Suppressor macrophage treated with lipopolysaccharide for 4 hours (primary cell): ENCODE measurements at places on chromosomes 11 and 22.

- DNase-seq = no peak
Measured at GRCh38 chr11:55726715-55727324, 46.4 kb upstream of the OR5D13 start.

DNA sequence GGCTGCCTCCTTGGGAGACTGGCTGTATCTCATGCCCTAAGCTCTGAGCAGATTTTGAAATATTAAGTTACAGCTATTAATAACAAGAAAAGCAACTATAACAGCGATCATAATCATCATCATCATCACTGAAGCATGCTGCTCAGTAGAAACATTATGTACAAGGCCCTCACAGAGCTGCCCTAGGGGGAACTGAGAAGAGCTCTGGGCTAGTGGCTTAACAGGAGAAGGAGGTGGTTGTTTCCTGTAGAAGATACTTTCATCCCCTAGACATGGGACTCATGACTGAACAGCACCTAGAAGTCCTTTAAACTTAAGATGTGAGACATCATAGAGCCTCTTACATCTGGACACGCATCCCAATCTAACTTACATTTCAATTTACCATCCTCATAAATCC is 332.8 kb upstream of the PLET1 start:
- no peak for DNase-seq

DNA sequence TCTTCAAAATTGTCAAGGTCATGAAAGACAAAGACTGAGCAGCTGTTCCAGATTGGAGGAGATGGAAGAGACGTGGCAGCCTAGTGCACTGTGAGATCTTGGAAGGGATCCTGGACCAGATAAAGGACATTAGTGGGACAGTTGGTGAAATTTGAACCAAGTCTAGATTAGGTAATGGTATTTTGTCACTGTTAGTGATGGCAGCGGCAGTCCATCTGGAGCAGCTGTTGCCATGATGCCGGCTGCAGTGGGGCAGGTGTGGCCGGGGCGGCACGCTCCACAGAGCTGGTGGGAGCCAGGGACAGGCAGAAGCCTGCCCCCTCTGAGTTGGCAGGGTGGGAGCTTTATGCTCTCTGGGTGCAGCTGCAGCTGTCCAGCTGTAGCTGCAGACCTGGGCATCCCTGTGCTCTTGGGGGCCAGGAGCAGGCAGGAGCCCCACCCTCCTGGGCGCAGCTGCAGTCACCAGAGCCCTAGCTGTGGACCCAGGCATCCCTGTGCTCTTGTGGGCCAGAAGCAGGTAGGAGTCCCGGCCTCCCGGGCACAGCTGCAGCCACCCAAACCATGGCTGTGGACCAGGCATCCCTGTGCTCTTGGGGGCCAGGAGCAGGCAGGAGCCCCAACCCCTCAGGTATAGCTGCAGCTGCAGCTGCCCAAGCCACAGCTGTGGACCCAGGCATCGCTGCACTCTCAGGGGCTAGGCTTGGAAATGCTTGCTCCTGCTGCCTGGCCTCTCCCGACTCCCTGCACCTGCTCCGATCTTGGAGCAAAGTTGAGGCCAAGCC is 20.7 kb downstream of the DIXDC1 start:
- no peak for DNase-seq

- no peak for DNase-seq
Measured at GRCh38 chr11:32309530-32310213, 125.7 kb downstream of the WT1 start.

DNA sequence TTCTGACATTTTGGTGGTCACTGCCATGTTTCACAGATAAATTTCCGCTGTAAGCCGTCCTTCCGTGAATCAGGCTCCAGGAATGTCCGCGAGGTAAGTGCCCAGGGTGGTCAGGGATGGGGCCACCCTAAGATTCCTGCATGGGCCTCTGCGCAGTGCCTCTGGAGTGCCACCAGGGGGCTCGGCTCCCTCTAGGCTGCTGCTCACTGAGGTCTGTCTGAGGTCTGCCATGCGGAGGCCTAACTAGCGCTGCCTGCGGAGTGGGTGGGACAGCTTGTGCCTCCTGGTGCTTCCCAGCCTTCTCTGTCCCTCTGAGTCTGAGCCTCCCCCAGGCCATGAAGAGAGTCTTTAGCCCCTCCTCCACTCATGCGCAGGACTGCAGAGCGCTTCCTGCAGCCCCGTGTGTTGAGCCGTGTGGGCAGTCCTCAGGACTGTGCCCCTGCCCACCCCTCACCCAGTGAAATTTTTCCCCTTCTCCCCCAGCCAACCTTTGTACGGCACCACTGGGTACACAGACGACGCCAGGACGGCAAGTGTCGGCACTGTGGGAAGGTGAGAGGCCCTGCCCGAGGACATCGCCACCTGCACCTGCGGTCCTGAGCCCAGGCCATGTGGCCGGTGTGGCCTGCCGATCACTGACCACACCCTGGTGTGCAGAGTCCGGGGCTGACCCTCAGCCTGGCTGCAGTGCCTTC is 11.9 kb upstream of the MDK start:
- DNase-seq = peak; percentile 67

DNA sequence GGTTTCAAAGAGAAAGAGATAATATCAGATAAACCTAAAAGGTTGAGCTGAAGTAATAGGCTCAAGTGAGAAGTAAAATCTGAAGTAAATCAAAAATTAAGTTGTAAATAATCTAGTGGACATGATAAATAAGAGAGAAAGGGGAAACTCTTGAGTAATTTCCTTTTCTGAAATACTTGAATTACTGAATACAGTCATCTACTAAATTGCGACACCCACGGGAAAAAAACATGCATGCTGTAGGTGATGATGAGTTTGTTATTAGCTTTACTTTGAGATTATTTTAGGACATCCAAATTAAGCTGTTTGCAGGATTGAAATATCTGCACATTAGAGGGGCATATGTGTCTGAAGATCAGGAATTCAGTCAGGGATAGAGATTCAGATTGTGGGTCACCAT is 50.0 kb upstream of the CARD18 start:
- DNase-seq = peak; percentile 85

DNA sequence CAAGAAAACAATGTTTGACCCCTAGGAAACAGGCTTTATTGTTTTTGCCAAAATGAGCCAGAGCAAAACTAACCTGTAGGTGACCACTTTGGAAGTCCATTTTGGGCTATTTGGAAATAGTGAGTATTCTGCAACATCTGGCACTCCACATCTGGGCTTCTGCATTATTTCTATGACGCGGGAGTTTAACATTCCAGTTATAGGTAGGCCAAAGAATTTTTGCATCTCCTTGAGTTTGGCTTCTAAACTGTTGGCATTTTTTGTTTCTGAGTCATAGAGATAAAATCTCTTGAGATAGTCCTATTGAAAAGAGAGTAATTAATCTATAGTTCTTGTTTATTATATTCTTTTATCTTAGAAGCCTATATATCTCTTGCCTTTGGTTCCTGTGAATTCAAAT is 2.9 kb downstream of the MMP7 start:
- no peak for DNase-seq

- DNase-seq = no peak
Measured at GRCh38 chr11:76888989-76889388, 28.3 kb downstream of the ACER3 start.

DNA sequence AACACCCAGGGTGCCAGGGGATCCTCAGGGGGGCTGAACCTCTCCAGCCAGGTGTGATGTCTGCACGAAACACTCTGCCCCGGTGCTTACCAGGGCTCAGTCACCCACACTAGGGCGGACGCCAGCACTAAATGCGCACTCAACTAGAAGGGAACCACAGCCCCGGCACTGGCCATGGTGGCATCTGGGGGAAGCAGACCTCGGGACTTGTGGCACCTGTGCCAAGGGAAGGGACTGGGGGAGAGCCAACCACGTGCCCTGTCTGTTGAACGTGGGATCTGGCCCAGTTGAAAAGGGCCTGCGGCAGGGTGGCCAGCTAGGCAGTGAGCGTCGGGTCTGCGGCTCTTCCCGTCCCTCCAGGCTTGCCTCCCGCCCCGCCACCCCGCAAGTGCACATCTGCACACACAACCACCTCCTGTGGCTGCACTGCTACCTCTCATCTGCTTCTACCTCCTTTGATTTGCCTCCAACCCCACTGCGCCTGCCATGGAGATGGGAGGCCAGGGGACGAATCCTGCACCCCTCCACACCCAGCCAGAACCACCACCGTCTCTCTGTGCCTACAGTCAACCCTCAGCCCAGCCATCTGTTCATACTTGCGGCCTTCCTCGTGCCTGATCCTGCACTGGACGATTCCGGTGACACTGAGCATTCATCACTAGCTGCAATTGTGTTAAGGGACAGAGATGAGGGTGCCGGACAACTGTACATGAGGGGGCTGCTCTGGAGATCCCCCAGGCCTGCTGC is 15.0 kb upstream of the MOB2 start:
- DNase-seq = no peak

DNA sequence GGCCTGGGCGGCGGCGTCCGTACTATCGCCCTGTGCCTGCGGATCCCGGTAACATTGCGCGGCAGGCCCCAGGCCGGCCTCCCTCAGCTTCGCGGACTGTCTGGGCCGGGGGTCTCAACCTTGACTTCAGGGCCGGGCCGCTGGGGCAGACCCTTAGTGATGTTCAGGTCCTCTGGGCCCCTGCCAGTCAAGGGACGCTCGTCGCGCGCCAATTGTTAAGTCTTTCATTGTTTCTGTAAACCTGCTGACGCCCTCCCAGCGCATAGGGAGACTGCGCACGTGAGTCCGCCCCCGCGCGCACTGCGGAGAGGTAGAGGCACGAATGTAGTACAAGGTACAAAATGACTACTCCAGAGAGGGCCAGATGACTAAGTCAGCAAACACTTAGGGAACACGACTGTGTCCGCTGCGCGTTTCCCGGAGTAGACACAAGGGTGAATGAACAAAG is 451 bp upstream of the HDHD5 start:
- DNase-seq = peak; percentile 48

- DNase-seq = no peak
Measured at GRCh38 chr11:69352166-69352565, 58.2 kb downstream of the MYEOV start.

- DNase-seq = no peak
Measured at GRCh38 chr22:37289156-37289735, 6.9 kb downstream of the CYTH4 start.

GRCh38 chr11:118071416-118072030 is 5.4 kb upstream of the TMPRSS4 start:
- DNase-seq = no peak

- no peak for DNase-seq
Measured at GRCh38 chr11:128484172-128484571, 103.2 kb downstream of the ETS1 start.

- no peak for DNase-seq
Measured at GRCh38 chr11:103051981-103052380, 40.0 kb downstream of the DCUN1D5 start.

DNA sequence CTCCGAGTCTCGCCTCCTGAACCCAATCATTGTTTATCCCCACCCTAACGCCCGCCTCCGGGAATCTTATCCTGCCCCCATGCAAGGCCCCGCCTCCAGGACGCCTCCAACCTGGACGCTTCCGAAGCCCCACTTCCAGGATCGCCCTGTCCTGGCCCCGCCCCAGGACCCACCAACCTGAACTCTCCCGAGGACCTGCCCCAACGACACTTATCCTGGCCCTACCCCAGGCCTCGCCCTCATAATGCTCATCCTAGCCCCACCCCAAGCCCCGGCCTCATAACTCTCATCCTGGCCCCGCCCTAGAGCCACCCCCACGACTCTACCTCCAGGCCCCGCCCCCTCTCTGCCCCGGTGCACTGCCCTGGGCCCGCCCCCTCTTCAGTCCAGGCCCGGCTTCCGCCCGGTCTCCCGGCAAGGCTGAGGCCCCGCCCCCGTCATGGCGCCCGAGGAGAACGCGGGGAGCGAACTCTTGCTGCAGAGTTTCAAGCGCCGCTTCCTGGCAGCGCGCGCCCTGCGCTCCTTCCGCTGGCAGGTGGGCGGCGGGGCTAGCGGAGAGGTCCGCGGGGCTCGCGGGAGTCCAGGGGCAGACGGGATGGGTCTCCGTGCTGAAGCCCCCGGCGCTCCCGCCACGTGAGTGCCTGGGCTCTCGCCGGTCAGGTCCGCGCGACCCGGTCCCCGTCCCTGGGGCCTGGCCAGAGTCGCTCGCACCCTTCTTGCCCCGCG is 45.7 kb upstream of the DEFB108B start:
- peak; percentile 98 for DNase-seq

DNA sequence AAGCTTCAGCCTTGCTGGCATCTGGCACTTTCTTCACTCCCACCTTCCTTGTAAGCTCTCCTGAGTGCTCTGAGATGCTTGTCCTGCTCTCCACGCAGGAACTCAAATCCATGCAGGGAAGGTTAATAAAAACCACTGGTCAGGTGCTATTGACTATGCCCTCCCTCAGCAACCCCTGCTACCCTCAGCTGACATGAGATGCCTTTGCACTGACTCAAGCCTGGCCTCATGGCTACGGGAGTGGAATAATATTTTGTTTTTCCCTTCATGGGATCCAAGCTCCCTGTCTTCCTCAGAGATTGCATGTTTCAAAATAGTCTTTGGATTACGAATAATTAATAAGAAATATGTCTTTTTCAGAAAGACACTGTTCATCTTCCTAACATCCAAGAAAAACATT is 31.7 kb upstream of the ABCC8 start:
- no peak for DNase-seq

GRCh38 chr22:24500277-24500820 is 5.2 kb downstream of the UPB1 start:
- DNase-seq = no peak

DNA sequence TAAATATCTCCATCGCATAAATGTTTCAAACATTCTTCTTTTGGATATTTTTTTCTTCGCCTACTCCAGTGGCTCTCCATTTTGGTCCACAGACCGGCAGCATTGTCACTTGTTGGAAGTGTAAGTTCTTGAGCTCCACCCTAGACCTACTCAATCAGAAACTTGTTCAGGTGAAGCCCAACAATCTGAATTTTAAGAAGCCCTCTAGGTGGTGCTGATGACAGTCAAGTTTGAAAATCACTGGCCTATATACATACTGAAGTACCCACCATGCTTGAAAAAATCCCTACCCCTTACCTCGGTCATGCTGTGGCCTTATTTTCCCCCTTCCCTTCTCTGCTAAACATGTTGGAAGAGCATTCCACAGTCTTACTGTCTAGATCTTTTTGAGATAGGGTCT is 10.2 kb upstream of the ACAT1 start:
- DNase-seq = no peak

DNA sequence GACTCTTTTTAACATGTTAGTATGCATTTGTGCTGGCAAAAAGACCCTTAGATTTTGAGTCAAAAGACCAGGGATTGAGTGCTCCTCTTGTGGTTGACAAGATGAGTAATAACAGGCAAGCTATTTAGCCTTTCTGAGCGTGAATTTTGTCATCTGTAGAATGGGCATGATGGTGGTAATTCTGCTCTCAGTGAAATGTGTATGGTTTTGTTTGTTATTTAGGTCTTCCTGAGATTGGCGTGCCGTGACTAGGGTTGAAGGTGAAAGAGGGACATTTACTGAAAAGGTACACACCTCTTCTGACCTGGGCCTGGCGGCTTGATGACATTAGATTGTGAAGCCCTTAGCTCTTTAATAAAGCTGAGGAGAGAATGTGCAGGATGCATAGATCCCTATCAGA is 8.4 kb upstream of the CEP295 start:
- no peak for DNase-seq

DNA sequence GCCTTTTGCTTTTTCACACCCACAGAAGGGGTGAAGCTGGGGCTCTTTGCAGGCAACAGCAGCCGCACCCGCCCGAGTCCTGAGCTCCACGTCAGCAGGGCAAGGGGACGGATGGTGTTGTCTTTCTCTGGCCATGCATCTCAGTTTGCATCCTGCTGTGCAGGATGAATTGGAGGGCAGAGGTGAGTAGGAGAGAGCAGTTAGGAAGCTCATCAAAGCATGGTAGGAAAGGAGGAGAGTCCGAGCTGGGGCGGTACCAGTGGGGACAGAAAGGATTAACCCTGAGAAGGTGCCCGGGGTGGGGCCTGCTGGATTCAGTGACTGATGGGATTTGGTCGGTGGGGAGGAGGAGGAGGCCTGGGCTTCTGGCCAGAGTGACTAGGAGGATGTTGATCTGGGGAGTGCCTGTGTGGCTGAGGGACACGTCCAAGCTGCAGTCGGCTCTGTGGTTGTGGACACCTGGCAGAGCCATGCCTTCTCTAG is 14.6 kb downstream of the FAM83F start:
- DNase-seq = no peak
